Activated naive CD8-positive, alpha-beta T cell treated with anti-CD3 and anti-CD28 coated beads for 36 hours (primary cell): ENCODE measurements at places on chromosomes 2 and 18. TPM values are rescaled to one million over a fixed set of nuclear protein-coding genes. Genes with fewer than 3 reads are reported as not detected.

Gene LRATD1
- total RNA-seq: not detected

Gene ERFE
- total RNA-seq: 0.34 TPM

Gene CCDC150
- total RNA-seq: 9.4 TPM

DNA sequence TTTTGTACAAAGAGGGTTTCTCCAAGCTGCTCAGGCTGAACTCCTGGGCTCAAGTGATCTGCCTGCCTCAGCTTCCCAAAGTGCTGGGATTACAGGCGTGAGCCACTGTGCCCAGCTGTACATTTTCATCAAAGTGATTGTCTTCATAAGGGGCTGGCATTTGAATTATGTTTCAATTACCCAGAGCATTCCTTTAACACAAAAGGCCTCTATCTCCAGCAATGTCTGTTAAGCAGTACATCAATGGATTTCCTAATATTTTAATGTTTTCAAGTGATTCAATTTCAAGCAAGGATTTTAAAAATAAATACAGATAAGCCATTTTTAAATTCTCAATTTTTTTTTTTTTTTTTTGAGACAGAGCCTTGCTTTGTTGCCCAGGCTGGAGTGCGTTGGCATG is 50.9 kb upstream of the AP1S3 start:
- no peak overlapping the region for H3K4me3 ChIP-seq
- peaks cover 36% of the 10 kb centered on the region for H3K36me3 ChIP-seq
- H3K4me1 ChIP-seq: no peaks in the 10 kb centered on the region
- H3K27me3 ChIP-seq: no peaks in the 10 kb centered on the region

DNA sequence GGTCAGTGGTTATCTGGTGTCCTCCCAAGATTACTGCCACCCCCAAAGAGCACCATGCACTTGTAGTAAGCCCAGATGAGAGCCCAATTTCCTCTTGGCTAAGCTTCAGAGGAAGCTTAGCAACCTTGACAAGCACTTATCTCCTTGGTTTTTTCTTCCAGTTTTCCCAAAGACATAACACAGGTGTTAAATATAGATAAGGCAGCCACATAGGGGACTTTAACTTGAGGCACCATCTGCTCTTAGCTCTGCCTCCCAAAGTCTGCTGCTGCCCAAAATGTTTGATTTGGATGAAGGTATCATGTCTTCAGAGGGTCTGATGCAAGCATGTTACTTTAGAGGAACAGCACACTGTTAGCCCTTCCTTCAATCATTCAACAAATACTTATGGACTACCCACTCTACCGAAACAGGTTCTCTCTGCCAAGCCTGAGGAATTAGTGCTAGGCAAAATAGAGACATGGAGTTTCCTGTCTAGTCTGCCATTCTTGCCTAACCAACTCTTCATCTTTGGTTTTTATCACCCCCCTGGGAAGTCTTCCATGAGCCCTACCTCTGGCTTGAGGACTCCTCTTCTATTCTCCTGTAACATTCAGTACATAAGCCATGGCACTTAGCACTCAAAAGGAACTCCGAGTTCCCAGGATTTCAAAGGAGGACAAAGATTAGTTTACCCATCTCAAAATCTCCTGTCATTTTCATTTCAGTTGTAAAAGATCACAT is 73.7 kb downstream of the SP3 start:
- peaks cover 20% of the 10 kb centered on the region for H3K27me3 ChIP-seq
- DNase-seq: no peak
- H3K36me3 ChIP-seq: peaks cover 2% of the 10 kb centered on the region
- H3K4me3 ChIP-seq: no peak overlapping the region
- no peak overlapping the region for H3K27ac ChIP-seq
- H3K4me1 ChIP-seq: peaks cover 13% of the 10 kb centered on the region
